NCI-H1105 (cell line): ENCODE measurements at places on chromosomes 7 and 10.
A peak's percentile ranks its signal among the peaks of the same experiment; 100 is the strongest.

- no peak for DNase-seq
Measured at GRCh38 chr10:113165673-113166072, 215.6 kb downstream of the TCF7L2 start.

GRCh38 chr7:157784979-157785441 is 448.2 kb downstream of the DNAJB6 start:
- no peak for DNase-seq

DNA sequence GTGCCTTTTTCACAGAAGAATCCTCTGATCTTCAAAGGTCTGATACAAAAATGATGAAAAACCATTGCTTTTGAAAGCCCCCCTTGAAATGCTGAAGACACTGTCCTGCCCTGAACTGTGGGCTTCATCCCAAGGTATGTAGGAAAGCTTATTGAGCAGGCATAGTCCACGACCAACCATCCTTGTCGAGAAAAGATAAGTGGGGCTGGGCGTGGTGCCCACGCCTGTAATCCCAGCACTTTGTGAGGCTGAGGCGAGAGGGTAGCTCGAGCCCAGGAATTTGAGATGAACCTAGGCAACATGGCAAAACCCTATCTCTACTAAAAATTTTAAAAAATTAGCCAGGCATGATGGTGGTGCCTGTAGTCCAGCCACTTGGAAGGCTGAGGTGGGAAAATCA is 25.6 kb downstream of the TACR2 start:
- DNase-seq: no peak

GRCh38 chr7:73920406-73921134 is 59.6 kb downstream of the TMEM270 start:
- no peak for DNase-seq

DNA sequence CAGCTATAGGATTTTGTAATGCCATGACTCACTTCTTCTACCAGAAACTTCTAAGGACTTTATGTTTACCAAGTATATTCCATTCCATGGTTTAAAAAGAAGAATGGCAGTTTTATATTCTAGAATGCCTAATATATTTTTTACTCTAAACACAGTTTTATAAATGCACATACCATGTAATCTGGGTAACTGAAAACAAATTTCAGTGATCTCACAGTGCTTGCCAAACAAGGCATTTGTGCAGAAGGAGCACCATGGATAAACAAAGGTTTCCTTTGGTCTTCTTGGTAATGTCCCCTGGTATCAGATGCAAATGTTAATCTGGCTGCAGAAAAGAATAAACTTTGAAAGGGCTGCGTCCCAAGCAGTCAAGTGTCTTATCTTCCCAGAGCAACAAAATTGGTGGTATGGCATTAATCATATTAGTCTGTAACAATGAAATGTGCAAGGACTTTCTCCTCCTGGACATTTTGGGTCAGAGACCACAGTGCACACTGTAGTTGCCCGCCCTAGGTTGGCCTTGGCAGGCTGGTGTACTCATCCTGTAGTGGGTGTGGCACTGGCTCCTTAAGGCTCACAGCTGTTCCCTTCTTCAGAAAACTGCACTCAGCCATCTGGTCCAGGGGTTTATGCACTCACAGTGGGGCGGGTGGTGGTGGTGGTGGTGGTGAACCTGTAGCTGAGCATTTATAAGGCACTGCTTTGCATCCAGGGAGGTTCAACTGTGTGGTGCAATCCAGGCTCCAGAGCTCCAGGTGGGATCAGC is 56.7 kb downstream of the LAMB4 start:
- DNase-seq: no peak

GRCh38 chr7:117970801-117971200 is 97.6 kb upstream of the CTTNBP2 start:
- no peak for DNase-seq

- DNase-seq: no peak
Measured at GRCh38 chr7:31372231-31372959, 31.9 kb upstream of the NEUROD6 start.

- no peak for DNase-seq
Measured at GRCh38 chr7:154903083-154903731, 99.7 kb downstream of the PAXIP1 start.

DNA sequence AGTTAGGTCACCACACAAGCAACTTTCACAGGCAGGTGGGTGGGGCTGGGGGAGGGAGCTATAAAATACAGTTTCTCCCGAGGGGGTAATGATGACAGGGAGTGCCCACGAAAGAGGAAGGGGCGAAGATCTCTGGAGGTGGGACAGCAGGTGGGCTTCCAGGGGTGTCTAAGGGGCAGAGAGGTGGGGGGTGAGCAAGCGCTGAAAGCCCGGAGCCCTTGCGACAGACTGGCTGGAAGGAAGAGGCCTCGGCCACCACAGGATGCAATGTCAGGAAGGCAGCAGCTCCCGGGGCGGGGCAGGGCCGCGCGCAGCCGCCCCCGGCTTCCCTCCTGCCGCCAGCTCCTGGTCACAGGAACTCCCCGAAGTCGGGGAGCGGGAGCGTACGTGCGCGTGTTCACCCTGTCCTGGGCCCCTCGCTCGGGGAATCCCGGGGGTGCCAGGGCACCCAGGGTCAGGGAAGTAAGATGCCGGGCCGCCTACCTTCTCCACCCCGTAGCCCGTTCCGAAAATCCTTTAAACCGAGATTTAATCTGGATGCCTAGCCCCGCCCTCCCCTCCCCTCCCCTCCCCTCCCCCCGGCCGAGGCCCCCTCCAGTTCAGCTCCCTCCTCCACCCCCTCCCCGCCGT is 105.2 kb upstream of the PPIF start:
- DNase-seq: no peak

GRCh38 chr7:127448566-127448965 is 56.1 kb upstream of the ZNF800 start:
- no peak for DNase-seq

DNA sequence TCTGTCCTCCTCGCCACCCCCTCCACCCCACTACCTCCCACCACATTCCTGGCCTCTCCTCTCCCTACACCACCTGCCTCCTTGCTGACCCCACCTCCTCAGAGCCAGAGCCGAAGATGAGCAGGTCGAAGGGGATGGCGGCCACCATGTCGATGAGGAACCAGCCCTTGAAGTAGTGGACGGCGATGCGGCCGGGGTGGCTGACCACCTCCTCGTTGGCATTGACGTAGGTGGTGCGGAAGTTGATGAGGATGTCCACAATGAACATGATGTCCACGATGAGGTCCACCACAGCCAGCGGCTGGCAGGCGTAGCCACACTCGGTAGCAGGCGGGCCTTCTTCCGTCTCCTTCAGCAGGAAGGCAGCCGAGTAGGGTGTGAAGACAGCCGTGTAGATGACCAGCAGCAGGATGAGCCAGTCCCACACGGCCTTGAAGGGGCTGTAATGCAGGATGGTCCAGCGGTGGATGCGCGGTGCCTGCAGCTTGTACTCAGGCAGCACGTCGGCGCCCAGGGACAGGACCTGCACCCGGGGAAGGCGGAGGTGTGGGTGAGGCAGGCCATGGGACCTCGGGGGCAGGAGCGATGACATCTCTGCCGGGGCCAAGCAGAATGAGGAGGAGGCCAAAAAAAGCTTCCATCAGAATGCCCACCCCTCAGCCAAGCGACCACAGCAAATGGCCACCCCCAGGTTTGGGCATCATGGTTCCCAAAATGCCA is 25.6 kb downstream of the KCNH2 start:
- DNase-seq: no peak

DNA sequence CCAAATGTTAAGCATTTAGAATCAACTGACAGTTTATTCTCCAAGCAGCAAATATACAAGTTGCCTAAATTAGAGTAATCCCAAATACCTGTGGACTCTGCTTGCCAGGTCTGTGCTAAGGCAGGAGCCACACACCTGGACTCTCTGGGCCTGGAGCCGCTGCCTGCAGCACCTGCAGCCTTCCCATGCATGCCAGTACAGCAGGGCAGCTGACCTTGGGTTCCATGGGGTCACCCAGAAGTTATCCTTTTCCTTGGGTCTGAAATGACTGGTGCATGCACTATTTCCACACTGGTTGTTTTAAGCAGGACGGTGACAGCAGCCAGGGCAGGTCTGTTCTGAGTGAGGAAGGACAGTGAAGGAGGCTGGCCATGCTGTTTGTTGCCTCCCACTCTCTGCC is 573.2 kb downstream of the GLRX3 start:
- DNase-seq: no peak

- no peak for DNase-seq
Measured at GRCh38 chr10:47415520-47416304, 31.6 kb upstream of the ZNF488 start.

GRCh38 chr10:3294919-3295581 is 122.5 kb upstream of the PITRM1 start:
- DNase-seq: no peak

DNA sequence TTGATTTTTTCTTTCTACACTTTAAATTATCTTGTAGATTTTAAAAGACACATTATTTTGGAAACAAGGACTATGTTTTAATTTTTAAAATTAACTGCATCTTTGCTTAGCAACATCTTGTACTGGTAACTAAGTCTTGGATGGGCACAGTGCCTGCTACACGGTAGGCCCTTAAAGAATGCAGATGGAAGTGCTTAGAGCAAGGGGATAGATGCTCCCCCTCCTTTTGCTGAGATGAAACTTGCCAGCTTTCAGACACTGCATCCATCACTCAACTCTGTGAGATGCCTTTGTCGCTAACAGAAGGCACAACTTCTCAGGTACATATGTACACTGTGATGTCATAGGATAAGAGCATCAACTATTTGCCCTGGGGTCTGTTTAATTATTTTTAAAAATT is 103.9 kb downstream of the LRRC18 start:
- DNase-seq: no peak

GRCh38 chr7:38716397-38716796 is 85.2 kb upstream of the AMPH start:
- DNase-seq: no peak

GRCh38 chr7:141381794-141382427 is 169.3 kb upstream of the AGK start:
- no peak for DNase-seq

GRCh38 chr7:67484244-67484751 is 487.7 kb downstream of the TYW1 start:
- peak; percentile 82 for DNase-seq

DNA sequence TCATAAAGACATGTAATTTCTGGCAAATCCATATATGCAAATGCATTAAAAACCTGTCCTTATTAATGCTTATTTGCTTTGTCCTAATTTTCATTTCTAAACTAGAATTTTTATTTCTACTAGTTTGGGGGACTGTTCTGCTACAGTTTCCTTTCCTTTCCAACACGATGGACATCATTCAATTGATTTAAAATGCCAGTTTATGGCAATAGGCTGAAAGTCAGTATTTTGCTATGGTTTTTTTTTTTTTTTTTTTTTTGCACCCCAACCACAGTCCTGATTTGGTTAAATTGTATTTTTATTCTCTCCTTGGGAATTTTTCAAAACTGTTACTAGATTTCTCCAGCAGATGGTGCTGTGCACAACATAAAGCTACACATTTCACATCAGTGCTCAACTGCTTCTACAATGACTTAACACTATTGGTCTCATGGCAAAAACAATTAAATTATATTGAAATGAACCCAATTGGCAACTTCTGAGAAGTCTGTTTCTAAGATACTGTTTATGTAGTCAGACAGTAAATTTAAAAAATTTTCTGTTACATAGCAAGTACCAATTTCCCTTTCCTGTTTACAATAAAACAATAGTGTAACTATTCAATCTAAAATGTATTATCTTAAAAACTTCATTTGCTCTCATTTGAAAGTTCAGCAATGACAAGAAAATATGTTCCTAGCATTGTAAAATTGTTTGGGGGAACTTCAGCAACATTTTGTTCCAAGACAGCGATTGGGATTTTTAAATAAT is 193.8 kb upstream of the CCDC6 start:
- peak; percentile 25 for DNase-seq

DNA sequence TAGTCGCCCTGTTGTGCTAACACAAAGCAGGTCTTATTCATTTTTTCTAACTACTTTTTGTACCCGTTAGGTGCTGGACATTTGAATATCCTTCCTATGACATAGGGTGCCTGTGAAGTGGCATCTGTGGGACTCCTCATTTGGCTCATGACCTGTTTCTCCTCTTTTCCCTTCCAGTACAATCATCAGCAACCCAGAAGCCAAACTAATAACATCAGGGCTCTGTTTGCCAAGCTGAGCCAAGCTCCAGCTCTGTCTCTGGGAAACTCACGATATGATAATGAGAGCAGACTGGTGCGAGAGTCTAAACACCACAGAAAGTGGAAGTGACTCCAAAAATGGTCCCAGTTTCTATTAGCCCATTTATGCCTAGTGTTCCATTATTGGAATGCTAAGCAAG is 92.0 kb downstream of the SVIL start:
- DNase-seq: no peak

DNA sequence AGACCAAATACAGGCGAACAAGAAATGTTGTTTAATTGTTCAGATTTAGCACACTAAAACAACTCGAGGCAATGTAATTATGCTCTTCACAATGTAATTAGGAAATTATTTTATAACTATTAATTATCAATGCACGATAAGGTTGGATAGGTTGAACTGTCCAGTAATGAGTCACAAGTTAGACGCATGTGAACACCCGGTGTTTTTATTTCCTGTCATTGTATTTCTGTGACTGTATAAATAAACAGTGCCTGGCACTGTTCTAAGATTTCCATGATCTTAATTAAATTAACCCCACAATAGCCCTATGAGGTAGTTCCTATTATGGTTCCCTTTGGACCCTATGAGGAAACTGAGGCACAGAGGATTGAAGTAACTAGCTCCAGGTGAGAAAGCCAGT is 26.2 kb downstream of the C10orf105 start:
- no peak for DNase-seq
